ENCODE measurements at places on chromosomes 12 and 14.

GRCh38 chr12:49706351-49707127 is 666 bp downstream of the FMNL3 start:
- DNase-seq = peak; percentile 51

- no peak for DNase-seq
These were observed 48.1 kb upstream of the LTBP2 start for GRCh38 chr14:74660167-74660566.

GRCh38 chr12:77299910-77300669 is 234.7 kb upstream of the E2F7 start:
- DNase-seq = peak; percentile 78

DNA sequence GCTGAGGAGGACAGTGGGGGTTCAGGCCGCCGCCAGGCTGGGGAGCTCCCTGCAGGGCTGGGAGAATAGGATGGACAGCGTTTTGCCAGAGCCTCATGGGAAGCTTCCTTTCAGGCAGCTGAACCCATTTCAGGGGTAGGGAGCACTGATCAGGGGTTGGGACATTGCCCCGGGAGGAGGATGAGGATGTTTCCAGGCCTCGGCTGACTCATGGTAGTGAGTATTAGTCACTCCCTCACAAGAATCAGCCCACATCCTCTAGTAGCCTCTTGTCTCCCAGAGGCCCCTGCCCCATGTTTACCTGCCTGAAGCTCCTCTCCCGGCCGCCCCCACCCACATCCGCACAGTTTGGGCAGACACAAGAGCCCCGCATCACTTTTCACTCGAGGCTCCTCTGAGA is 89.8 kb downstream of the ZFP36L1 start:
- DNase-seq = peak; percentile 82

GRCh38 chr14:60658909-60659585 is 9.8 kb upstream of the SIX1 start:
- no peak for DNase-seq

GRCh38 chr12:114165921-114166320 is 199.8 kb upstream of the RBM19 start:
- no peak for DNase-seq

DNA sequence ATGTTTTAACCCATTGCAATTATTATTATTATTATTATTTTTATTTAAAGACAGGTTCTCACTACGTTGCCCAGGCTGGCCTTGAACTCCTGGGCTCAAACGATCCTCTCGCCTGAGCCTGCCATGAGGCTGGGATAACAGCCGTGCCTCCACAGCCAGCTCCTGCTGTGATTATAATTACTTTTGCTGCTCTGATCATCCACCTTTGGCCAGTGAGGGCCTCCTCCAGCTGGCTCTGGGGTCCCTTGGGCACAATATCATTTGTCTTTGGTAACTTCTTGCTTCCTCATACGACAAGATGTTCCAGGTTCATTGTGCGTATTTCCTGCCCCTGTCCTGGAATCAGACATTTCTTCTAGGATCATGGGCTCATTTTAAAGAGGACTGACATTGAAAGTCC is 28.4 kb downstream of the LRTM2 start:
- no peak for DNase-seq

- DNase-seq = no peak
These were observed 1482.7 kb downstream of the AACS start for GRCh38 chr12:126547905-126548304.

- no peak for DNase-seq
These were observed 401.6 kb downstream of the FOXG1 start for GRCh38 chr14:29168149-29168548.

- no peak for DNase-seq
These were observed 207.2 kb downstream of the AACS start for GRCh38 chr12:125272383-125272933.

DNA sequence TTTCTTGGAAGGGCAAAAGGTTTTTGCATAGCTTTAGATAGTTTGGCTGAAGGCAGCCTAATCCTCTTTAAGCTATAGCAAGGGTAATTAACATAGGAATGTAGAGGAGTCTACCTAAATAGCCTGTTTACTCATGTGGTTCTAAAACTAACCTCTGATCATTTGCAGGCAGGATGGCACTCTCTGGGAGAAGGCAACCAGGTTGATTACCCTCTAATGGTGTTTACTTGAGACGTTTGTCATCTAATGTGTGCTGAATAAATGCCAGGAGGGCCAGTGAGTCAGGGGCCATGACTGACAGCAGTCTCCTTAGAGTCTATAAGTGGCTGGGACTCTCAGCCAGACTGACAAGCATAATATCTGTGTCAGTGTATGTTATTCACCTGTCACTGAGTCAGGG is 286.4 kb downstream of the PCNX1 start:
- DNase-seq = peak; percentile 36

GRCh38 chr14:68172627-68173026 is 353.0 kb downstream of the RAD51B start:
- DNase-seq = no peak

DNA sequence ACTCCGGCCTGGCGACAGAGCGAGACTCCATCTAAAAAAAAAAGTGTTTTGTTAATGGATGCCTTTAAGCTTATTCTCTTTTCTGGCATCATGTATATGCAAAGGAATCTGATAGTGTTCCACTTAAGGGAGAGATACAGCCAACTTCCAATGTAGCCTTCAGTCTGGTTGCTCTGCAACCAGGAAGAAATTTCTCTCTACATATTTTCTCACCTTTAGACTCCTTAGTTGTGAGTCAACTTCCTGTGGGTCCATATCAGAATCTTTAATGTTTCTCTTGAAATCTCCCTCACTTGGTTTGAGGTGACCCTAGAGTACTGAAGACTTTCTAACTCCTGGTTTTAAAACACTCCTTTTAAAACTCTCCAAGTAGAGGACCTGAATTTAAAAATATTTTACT is 340.4 kb downstream of the SLC6A15 start:
- DNase-seq = no peak

GRCh38 chr12:96120359-96121100 is 73.6 kb upstream of the ELK3 start:
- DNase-seq = no peak

- no peak for DNase-seq
These were observed 78.0 kb upstream of the DICER1 start for GRCh38 chr14:95235351-95235750.

DNA sequence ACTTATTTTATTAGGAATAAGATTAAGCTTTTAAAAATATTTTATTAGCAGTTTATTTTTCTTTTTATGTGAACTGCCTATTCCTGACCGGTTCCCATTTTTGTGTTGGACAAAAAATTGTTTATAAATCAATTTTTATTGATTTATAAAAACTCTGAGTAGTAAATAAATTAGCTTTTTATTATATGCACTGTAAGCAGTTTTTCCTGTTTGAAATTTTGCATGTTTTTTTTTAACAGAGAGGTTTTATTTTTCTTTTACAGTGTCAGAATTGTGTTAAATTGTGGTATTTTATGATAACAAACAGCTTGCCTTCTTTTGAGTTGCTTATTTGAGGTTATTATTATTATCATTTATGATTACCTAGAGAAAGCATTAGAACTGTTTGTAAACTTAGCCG is 68.1 kb downstream of the FOXA1 start:
- DNase-seq = no peak

DNA sequence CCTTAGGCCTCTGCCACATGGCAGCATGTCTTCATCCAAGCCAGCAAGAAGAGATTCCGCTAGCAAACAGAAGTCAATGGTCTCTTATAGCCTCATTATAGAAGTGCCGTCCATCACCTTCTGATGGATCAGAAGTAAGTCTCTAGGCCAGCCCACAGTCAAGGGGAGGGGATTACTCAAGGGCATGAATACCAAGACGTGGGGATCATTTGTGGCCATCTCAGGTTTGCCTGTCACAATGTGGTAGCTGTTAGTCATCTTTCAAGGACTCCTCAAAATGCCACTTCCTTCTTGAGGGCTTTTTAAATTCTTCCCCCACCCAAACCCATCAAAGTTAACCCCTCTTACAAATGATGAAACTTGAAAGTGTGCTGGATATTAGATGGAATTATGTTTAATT is 8.1 kb upstream of the ADCY6 start:
- peak; percentile 38 for DNase-seq

DNA sequence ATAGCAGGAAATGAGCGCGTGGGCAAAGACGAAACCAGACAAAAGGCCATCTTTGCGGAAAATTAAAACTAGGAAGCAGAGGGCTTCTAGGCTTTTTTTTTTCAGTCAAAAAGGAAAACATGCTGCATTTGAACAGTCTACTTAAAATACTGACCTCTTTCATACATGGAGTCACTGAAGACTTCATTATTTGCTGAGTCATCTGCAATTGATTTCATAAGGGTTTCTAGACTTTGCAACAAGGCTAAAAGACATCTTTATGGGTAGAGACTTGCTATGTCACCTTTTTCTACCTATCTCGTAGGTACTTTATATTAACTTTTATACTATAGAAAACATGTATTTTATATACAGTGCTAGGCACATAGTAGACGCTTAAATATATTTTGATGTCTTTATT is 238.4 kb downstream of the TMEM132D start:
- DNase-seq = no peak

DNA sequence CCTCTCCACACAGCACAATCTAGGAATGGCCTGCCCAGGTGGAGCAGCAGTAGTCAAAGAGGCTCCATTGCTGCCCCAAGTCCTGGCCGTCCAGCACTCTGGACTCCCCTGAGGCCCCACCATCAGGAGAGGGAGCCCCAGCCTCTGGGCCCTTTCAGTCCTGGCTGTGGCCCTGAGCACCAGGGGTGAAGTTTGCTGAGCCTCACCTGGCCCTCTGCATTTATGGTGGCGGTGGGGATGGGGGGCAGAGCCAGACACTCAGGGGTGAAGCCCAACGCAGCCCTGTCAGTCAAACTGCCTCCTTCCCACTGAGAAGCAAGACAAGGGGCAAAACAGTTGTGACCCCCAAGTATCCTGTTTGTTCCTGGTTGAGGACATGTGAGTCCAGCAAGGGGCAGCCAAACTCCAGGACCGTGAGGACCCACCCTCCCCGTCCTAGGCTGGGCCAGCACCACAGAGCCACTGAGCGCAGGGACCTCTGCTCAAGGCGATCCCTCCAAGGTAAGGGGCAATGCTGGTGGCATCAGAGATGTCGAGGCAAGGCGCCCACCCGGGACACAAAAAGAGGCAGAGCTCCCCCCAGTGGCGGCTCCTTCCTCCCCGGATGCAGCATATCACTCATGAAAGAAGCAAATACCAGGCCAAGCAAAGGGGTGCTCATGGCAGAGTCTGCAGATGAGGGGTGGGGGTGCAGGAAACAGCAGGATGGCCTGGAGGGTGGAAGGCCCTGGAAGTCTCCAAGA is 4.8 kb upstream of the AMN start:
- DNase-seq = peak; percentile 49

DNA sequence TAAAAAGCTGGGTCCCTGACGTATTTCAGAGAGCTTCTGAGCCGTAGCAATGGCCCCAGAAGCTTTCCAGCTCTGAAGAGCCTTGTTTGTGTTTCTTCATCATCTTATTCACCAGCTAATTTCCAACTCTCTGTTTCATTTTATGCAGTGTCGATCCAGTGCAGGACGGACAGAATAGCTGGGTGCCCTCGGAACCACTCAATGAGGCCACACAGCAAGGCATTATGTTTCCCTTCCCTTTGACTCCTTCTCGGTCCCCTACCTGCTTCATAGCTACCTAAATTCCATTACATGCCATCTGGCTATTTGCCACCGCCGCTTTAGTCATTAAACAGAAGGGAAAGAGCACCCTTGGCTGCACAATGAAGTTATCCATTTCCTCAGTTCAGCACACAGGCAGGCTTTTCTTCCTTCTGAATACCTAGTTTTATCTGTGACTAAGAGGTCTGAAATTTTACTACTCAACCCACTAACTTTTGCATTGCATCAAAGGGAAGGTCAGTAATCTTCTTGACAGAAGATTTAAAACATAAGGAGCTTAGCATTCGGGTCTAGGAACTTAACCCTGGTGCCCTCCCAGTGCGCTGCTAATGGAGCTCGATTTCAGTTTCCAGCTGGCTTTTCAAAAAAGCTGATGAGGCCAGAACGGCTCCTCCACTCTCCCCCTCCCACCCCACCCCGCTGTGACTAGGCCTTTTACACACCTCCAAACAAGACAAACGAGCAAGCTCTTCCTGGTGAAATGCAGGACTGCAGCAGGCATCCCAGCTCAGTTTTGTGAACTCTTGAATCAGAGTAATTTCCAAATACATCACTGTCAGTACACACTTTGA is 176.8 kb downstream of the GXYLT1 start:
- DNase-seq = no peak

DNA sequence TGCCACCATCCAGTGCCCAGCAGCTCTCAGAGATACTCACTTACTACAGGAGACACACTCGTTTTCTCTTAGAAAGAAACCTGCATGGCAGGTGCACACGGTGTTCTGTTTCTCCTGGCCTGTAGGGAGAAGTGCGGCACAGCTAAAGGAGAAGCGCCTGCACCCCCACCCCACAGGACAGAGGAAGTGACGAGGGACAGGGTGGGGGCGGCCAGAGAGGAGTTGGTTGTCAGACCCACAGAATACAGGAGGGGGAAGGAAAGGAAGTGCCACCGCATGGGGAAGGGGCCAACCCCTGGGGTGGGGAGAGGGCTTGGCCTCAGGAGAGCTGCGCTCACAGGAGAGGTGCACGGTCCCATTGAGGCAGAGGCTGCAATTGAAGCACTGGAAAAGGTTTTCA is 8.8 kb downstream of the TNFRSF1A start:
- no peak for DNase-seq

DNA sequence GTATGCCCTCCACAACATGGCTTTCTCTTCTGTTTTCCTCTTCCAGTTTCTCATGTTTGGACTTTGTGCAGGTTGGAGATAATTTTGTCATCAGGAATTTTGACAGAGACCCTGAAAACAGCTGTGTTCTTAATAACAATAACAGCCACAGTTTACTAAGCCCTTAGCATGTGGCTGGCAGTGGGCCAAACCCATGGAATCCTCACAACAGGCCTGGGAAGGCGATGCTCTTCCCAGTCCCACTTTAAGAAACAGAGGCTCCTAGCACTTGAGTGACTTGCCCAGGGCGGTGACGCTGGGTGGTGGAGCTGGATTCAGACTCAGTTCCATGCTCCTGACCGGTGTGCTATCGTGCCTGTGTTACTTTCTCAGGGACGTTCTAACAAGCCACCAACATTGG is 20.1 kb upstream of the PLEKHG3 start:
- DNase-seq = peak; percentile 70

- peak; percentile 15 for DNase-seq
These were observed 6.4 kb upstream of the DTX1 start for GRCh38 chr12:113049976-113050742.

- no peak for DNase-seq
These were observed 6.0 kb downstream of the CHPT1 start for GRCh38 chr12:101703487-101703886.

- peak; percentile 39 for DNase-seq
These were observed 57.6 kb downstream of the BRMS1L start for GRCh38 chr14:35883677-35884293.

GRCh38 chr14:58297412-58297761 is 968 bp upstream of the ARID4A start:
- peak; percentile 75 for DNase-seq
